Left hindlimb (tissue), 1 donor: ENCODE measurements at places on chromosomes 1 and 21.

GRCh38 chr1:210681158-210681557, 352.5 kb downstream of the HHAT start:
- DNase-seq, result no peak

- DNase-seq, result no peak
Measured at GRCh38 chr1:202750024-202750423, 39.8 kb upstream of the SYT2 start.

DNA sequence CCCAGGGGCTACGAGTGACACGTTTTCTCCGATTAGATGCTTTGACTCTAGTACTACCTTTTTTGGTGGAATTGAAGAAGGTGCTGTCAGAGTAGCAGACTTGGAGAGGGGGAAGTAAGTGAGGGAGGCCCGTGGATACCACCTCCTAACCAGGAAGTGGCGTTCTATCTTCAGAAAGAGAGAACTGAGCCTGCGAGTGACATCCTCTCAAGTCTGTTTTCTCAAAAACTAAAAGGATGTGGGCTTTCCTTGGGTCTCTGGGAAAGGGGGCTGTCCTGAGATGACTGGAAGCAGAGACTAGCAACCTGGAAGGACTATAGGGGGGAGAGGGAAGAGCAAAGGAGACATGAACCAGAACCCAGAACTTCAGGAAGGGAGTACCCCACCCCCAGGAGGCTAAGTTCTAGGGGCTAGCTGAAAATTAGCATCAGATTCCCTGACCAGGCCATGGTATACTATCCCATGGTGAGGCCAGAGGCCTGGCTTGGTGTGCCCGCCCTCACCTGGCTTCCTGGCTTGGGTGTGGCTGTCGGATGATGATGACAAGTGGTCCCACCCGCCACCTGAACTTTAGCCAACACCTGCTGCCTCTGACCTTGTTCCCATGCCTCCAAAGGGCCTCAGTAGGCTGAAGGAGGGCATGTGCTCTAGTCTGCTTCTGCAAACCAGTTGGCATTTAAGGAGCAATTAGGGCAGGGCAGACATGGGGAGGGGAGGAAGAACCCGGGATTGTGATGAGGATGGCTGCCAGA, 49.1 kb downstream of the ATP2B4 start:
- DNase-seq, result no peak

DNA sequence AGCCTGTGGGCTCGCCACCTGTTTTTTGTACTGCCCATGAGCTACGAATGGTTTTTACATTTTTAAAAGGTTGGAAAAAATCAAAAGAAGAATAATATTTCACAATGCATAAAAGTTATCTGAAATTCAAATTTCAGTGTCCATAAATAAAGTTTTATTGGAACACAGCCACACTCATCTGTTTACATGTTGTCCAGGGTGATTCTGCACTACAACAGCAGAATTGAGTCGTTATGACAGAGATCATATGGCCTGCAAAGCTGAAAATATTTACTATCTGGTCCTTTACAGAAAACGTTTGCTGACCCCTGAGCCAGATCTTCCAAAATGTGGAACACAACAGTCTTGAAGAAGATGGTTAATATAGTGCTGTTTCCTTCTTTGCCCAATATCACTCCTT, 89.4 kb downstream of the TM2D1 start:
- no peak for DNase-seq

DNA sequence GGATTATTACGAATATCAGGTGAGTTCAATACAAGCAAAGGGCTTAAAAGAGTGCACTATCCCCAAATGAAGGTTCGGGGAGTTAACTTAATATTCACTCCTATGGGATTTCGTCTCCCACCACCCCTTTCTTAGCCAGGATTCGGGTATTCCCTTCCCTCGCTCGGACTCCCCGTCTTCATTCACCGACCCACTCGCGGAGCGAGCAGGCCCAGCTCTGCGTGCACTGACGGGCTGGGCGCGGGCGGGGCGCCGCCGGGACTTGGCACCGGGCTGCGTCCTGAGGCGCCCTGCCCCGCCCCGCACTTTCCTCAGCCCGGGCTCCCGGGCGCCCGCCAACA, 7.7 kb upstream of the MPZL1 start:
- no peak for DNase-seq

GRCh38 chr1:103156966-103157365, 48.6 kb upstream of the COL11A1 start:
- DNase-seq, result no peak

DNA sequence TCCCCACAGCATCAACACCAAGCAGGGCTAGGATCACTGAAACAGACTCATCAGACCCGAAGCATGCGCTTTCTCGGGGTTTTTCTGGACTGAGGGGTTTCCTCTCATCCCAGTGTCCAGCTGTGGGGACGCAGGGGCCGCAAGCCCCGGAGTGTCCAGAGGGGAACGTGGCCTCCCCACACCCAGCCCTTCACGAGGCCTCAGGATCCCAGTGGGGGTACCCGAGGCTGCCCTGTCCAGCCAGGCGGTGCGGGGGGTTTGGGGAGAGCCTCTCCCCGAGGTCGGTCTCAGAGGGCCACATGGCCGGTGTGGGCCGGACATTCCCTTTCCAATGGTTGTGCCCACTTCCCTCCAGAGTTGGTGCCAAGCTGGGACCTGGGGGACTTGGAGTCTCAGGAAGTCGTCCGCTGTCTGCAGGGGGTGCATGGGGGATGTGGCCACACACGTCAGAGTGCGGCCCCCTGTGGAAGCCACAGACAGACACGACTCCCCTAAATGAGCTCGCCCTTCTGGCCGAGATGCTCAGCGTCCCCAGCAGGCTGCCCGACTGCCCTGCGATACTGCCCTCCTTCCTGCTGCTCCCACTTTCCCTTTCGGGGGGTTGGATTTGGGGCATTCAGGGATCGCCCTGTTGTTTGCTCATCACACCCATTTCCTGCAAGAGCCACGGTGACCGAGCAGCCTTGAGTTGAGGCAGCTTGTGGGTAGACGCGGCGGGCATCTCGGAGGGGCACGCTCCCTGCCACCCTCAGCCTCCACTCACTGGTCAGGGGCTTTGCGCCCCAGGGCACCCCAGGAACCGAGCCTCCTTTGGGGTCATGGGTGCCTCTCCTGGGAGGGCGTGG, 4.1 kb downstream of the COL6A1 start:
- peak; percentile 25 for DNase-seq

DNA sequence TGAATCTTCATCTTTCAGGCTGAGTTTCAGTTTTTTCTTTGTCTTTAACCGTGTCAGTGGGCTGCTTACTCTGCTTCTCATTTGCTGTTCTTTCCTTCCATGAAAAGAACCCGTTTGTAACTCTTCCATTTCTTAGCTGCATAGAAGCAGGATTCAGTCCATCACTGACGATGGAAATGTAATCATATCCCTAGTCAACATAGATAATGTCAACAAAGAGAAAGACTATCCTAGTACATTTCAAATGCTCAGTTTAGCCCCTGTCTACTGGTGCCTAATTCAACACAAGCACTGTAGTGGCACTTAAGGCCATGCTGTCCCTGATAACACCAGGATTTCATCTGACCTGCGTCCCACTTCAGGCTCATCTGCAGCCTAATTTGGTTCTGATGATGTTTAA, 376 bp downstream of the GBP1 start:
- no peak for DNase-seq

- DNase-seq, result no peak
Measured at GRCh38 chr1:100868364-100868995, 26.2 kb downstream of the EXTL2 start.

DNA sequence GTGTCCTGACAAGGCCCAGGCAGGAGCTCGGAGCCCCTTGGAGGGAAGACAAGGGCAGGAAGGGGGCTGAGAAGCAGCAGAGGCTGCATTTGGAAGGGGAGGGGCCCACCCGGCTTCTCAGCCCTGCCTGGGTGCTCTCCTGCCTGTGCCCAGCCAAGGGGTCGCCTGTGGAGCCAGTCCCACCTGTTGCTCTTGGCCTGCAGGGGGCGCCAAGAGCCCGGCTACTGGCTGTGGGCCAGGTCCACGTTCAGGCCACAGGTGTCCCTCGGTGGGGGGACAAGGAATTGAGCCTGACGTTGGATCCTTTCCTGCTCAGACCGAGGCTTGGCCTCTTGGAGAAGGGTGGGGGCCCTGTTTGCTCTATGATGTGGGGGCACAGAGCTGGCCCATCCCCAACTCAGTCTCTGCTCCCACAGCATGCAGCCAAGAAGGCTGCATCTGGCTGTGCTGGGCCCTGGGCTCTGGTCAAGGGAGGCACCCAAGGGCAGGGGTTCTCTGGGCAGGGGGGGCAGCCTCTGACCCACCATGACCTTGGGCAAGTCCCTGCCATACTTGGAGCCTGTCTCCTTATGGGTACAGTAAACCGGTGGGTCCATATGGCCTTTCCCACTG, 10.9 kb downstream of the WNT4 start:
- no peak for DNase-seq

- DNase-seq, result no peak
Measured at GRCh38 chr21:42452401-42453223, 43.4 kb downstream of the RSPH1 start.

GRCh38 chr1:205122489-205122882, 708 bp upstream of the RBBP5 start:
- no peak for DNase-seq

DNA sequence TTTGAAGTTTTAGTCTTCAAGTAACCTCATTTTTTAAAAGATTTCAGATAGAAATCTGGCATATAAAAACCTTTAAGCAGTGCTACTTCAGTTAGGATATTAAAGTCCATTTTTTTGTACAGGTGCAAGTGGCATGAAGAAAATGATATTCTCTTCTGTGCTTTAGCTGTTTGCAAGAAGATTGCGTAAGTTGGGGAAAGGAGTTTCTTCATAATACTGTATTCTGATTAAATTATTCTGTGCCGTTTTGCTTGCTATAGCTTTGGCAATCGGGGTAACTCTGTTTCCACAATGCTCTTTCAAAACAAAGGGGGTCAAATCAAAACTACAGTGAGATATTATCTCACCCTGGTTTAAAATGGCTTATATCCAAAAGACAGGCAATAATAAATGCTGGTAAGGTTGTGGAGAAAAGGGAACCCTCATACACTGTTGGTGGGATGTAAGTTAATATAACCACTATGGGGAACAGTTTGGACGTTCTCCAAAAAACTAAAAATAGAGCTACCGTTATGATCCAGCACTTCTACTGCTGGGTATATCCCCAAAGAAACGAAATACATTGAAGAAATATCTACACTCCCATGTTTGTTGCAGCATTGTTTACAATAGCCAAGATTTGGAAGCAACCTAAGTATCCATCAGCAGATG, 27.1 kb downstream of the MAEL start:
- no peak for DNase-seq

GRCh38 chr1:21903638-21904453, 33.3 kb downstream of the HSPG2 start:
- no peak for DNase-seq

DNA sequence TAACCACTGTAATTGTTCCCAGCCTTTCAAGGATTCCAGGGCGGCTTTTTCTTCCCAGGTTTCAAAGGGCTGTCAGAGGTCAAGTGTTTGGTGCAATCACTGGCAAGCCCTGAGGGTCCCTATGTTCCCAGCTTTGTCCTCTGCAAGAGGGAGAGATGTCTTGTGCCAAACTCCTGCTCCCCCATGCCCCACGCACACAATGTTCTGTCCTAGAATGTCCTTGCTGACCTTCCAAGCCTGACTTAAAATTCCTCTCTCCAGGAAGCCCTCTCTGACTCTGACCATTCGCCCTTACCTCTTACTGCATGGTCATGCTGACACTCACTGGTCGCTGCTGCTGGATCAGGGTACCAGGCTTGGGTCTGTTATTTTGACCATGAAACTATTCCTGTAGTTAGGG, 152.5 kb upstream of the KCND3 start:
- DNase-seq, result no peak

- no peak for DNase-seq
Measured at GRCh38 chr21:32592929-32593502, 7.7 kb upstream of the TCP10L start.

DNA sequence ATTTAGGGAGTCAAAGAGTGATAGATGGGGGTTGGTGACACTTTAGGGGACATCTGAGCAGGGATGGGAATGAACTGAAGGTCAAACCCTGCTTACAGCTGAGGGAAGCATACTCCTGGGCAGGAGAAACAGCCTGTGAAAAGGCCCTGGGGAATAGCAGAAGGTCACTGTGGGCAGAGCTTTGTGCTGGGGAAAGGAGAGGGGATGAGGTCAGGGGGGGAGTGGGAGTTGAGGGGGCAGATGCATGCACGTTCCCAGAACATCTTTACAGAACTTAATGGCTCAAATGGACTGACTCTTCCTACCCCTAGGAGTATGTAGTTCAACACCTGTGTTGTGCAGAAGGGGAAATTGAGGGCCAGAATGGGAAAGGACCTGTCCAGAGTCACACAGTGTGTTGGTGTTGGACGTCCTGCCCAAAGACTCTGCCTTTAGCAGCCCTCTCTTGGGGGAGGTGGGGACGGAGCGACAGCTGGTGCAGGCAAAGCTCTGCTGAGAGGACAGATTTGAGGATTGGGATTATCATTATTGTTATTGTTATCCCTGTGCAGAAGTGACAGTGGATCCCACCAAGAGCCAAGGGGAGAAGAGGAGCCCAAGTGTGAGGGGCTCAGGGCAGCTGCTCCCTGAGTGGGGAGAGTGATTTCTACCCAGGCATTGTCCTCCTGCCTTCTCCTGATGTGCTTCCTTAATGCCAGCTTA, 116.5 kb downstream of the PTPRU start:
- no peak for DNase-seq

DNA sequence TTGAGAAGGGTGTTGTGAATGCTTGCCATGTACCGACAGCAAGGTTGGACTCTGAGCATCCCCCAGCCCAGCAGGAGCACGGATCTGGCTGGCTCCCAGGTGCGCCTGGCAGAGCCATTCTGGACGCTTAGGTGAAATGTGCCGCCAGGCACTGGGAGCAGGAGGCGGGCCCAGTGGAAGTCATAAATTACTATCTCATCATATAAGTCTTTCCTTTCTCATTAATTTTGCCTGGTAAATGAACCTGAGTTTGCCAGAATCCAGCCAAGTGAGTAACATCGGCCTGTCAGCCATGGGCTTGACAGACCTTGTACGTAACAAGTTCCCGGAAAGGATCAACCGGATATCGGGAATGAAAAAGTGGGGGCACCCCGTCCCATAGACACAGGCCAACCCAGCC, 179.5 kb upstream of the ARHGEF16 start:
- no peak for DNase-seq

DNA sequence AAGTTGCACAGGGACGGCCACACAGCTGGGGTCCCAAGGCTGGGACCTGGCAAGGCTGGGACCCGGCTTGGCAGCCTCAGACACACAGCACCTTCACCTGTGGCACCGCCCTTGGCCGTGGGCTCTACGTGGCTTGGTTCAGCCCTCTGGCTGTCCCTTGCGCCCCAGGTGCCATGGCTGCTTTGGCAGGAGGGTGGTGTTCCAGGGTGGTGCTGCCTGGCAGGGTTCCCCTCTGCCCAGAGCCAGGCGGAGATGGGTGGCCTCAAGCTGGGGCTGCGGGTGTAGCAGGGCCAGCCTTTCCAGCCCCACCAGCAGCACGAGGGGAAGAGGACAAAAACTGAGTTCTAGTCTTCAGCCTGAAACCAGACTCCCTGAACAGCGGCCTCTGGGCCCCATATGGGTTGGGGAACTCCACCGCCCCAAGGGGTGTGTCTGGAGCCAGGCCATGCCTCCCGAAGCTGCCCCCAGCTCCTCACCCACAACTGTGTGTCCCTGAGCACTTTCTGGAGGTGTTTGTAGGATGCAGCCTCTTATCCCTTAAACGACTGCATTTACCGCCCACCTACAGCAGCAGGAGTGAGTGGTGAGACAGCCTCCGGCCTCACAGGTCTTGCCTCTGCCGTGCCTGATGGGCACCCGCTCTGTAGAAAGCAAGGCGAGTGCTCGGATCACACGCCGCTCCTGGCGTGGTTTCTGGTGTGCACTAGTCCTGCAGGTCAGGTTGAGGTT, 92.3 kb downstream of the PDE9A start:
- DNase-seq, result no peak
